ENCODE measurements at places on chromosomes 1 and 21. TPM values are rescaled to one million over a fixed set of nuclear protein-coding genes. Genes with fewer than 3 reads are reported as not detected.

GRCh38 chr1:211609120-211610024, 30.4 kb upstream of the SLC30A1 start:
- H3K4me3 ChIP-seq, result no peak overlapping the region
- no peaks in the 10 kb centered on the region for H3K27me3 ChIP-seq
- DNase-seq, result no peak
- H3K4me1 ChIP-seq, result no peaks in the 10 kb centered on the region
- H3K36me3 ChIP-seq, result no peaks in the 10 kb centered on the region

The PROK1 gene
- total RNA-seq, result not detected

- no peak overlapping the region for H3K27ac ChIP-seq
- no peak for DNase-seq
- H3K36me3 ChIP-seq, result no peaks in the 10 kb centered on the region
- peaks cover 19% of the 10 kb centered on the region for H3K4me1 ChIP-seq
Measured at GRCh38 chr1:14765773-14766172, 167.3 kb downstream of the KAZN start.

The TBX19 gene
- total RNA-seq, result 0.80 TPM

- H3K4me3 ChIP-seq, result no peak overlapping the region
- no peak for DNase-seq
- no peaks in the 10 kb centered on the region for H3K27me3 ChIP-seq
Measured at GRCh38 chr1:207025146-207025880, 7.2 kb downstream of the C1orf116 start.

The GJC2 gene
- total RNA-seq, result 0.55 TPM

DNA sequence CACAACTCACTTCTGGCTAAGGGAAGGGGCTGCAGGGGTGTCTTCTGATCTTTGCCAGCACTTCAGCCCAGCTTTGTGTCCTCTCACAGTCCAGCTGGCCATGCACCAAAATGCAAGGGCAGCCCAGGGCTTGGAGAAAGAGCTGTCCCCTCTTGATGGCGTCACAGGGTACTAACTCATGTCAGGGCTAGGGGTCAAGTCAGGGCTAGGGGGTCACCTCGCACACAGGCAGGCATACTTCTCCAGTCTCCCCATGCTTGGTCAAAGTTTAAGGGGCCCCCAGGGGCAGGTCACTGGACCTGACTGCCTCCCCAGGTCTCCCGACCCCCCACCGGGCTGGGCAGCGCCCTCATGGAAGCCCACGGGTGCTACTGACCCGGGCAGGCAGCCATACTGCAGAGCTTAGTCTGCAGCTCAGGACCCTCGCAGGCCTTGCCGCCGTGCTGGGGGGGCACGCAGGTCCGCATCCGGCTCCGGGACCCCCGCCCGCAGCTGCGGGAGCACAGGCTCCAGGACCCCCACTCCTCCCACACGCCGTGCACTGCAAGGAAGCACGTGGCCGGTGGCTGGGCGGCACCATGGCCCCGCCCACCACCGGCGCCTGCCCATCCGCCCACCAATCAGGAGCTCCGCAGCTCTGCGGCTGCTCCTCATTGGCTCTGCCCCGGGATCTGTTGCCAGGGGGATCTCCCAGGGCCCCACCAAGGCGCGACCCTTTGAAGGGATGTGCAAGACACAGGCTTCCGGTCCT, 21.5 kb downstream of the ADGRB2 start:
- H3K27me3 ChIP-seq, result no peaks in the 10 kb centered on the region
- peaks cover 4% of the 10 kb centered on the region for H3K36me3 ChIP-seq
- H3K27ac ChIP-seq, result no peak overlapping the region

GRCh38 chr1:26900815-26901511, 696 bp upstream of the GPATCH3 start:
- H3K36me3 ChIP-seq, result no peaks in the 10 kb centered on the region
- H3K27ac ChIP-seq, result peak overlapping the region; percentile 88
- no peaks in the 10 kb centered on the region for H3K27me3 ChIP-seq
- DNase-seq, result no peak
- peak overlapping the region; percentile 98 for H3K4me3 ChIP-seq

- no peak for DNase-seq
- H3K27me3 ChIP-seq, result no peaks in the 10 kb centered on the region
Measured at GRCh38 chr1:234655328-234656069, 45.5 kb upstream of the IRF2BP2 start.

DNA sequence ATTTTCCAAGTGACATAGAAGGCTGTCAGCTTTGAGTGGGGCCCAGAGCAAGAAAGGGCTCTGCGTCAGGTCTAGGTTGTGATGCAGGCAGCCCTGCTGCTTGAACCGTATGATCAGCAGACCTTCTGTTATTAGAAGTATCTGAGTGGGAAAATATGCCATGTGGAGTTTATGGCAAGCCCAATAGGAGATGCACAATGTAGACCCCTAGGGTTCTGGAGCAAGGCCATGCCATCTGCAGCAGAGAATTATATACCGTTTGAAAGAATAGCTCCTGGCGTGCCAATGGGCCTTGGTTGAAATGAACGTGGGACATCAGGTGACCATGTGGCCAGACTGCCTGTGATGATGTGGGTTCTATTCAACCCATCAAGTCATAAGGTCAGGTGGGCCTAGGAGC, 44.1 kb upstream of the ZBTB18 start:
- H3K27ac ChIP-seq, result no peak overlapping the region
- DNase-seq, result no peak
- no peaks in the 10 kb centered on the region for H3K4me1 ChIP-seq
- H3K4me3 ChIP-seq, result no peak overlapping the region

DNA sequence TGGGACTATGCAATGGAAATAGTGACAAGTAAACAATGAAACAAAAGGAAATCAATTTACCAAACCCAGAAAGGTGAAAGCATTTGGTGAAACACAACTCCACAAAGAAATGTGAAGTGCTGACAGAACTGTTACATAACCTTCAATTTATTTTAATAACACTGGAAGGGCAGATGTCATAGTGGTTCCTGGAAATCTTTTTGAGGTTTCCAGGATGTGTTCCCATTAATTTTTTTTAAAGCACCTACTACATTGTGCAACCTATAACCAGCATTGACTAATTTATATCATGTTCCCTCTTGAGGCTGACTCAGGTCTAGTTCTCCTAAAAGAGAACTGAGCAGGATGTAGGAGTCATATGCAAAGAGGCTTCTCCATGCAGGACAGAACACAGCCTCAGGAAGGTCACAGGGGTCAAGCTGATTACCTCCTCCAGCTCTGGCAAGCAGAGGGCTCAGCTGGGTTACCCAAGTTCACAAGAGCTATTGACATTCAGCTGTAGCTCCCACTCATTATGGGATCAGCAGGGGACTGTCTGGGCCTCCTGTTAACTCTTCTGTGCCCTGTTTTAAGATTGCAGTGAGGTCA, 157.1 kb upstream of the NRIP1 start:
- peak; percentile 77 for DNase-seq
- H3K27me3 ChIP-seq, result peaks cover 19% of the 10 kb centered on the region
- H3K4me3 ChIP-seq, result no peak overlapping the region
- H3K4me1 ChIP-seq, result peaks cover 2% of the 10 kb centered on the region

The LMX1A gene
- total RNA-seq, result not detected

- peaks cover 14% of the 10 kb centered on the region for H3K4me1 ChIP-seq
- no peaks in the 10 kb centered on the region for H3K36me3 ChIP-seq
- DNase-seq, result no peak
Measured at GRCh38 chr1:65177457-65177856, 29.5 kb downstream of the AK4 start.

The KCNH1 gene
- 0.38 TPM for total RNA-seq

DNA sequence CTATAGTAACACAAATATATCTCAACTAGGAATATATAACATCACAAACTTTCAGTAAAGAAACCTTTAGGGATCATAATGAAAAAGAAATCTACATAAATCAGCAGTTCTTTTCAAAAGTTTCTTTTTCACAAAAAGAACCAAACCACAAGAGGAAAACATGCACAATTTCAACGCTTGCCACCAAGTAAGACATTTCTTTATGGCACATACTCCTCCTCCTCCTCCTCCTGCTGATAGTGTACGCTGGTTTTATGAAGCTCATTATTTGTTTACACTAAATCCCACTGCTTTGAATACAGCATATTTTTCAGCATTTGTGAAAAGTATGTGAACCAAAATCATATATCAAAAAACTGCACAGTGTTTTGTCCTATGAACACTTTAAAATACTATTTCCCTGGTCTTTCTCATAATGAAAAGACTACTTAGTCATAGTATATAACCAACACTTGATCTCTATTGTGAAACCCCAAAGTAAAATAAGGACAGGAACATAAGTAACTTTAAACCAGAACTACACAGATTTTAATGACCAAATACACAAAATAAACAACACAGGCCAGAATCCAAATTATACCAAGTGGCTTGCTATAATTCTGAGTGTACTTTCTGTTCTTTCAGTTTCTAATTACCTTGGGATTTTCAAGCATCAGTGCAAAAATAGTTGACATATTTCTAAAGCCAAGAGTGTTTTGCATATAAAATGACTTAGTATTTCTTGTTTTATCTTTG, 184.2 kb downstream of the EIF4G3 start:
- H3K27me3 ChIP-seq, result no peaks in the 10 kb centered on the region
- H3K4me3 ChIP-seq, result no peak overlapping the region
- no peaks in the 10 kb centered on the region for H3K4me1 ChIP-seq
- no peaks in the 10 kb centered on the region for H3K36me3 ChIP-seq

DNA sequence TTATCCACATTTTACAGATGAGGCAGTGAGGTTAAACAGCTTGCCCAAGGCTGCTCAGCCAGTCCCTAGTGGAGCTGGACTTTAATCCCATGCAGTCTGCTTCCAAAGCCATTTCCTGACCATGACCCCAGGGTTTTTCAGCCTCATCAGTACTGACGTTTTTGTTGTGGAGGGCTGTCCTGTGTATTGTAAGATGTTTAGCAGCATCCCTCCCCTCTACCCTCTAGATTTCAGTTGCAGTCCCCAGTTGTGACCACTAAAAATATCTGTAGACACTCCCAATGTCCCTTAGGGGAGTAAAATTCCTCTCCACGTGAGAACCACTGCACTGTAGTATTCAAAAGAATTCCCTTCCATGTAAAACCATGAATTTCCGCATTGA, 30.2 kb upstream of the C1orf105 start:
- no peaks in the 10 kb centered on the region for H3K36me3 ChIP-seq
- DNase-seq, result no peak
- no peaks in the 10 kb centered on the region for H3K27me3 ChIP-seq
- H3K4me3 ChIP-seq, result no peak overlapping the region
